A549 treated with AZD2906 at 1 μM for 4 hours (cell line): ENCODE measurements at places on chromosomes 4 and X. TPM values are rescaled to one million over a fixed set of nuclear protein-coding genes. Genes with fewer than 3 reads are reported as not detected.

TRIML2 gene
- total RNA-seq, result 30.7 to 47.1 TPM (median 37.1 TPM) in 5 replicates

USP17L30 gene
- not detected in 5 replicates for total RNA-seq

FHDC1 gene
- total RNA-seq, result 0.88 to 1.1 TPM (median 0.95 TPM) in 5 replicates

MFSD8 gene
- total RNA-seq, result 11.6 to 13.2 TPM (median 13.0 TPM) in 5 replicates

GLUD2 gene
- total RNA-seq, result 2.0 to 2.4 TPM (median 2.3 TPM) in 5 replicates

EREG gene
- total RNA-seq, result 8.7 to 12.4 TPM (median 10.5 TPM) in 5 replicates

COL4A6 gene
- 14.2 to 16.1 TPM (median 15.0 TPM) in 5 replicates for total RNA-seq

SERPINA7 gene
- total RNA-seq, result not detected in 5 replicates

SATL1 gene
- total RNA-seq, result not detected in 5 replicates

SPANXA1 gene
- 0.17 to 0.24 TPM in 2 of 5 replicates, not detected in the others for total RNA-seq

ASB9 gene
- total RNA-seq, result 20.2 to 26.5 TPM (median 21.5 TPM) in 5 replicates

AKAP4 gene
- total RNA-seq, result 0.14 TPM in 1 of 5 replicates, not detected in the others

STATH gene
- not detected in 5 replicates for total RNA-seq

POU3F4 gene
- not detected in 5 replicates for total RNA-seq

CAPN6 gene
- not detected in 5 replicates for total RNA-seq

PAGE4 gene
- total RNA-seq, result not detected in 5 replicates

C1GALT1C1 gene
- 29.0 to 36.4 TPM (median 32.5 TPM) in 5 replicates for total RNA-seq

MAMLD1 gene
- total RNA-seq, result 6.2 to 7.1 TPM (median 6.4 TPM) in 5 replicates

BRS3 gene
- total RNA-seq, result not detected in 5 replicates

TEX13C gene
- total RNA-seq, result not detected in 5 replicates

HTATSF1 gene
- 47.8 to 67.6 TPM (median 52.3 TPM) in 5 replicates for total RNA-seq

NDUFB11 gene
- 136 to 184 TPM (median 169 TPM) in 5 replicates for total RNA-seq

TSPAN7 gene
- total RNA-seq, result 2.0 to 3.0 TPM (median 2.7 TPM) in 5 replicates

DDIT4L gene
- total RNA-seq, result 0.09 to 0.61 TPM (median 0.26 TPM) in 5 replicates

NAP1L3 gene
- total RNA-seq, result 0.32 to 0.38 TPM (median 0.35 TPM) in 5 replicates

ABLIM2 gene
- total RNA-seq, result 4.9 to 10.3 TPM (median 7.8 TPM) in 5 replicates

OTC gene
- not detected in 5 replicates for total RNA-seq

REELD1 gene
- not detected in 5 replicates for total RNA-seq

DCAF4L1 gene
- total RNA-seq, result 0.08 to 0.14 TPM (median 0.09 TPM) in 5 replicates

TMEM156 gene
- 16.6 to 22.5 TPM (median 20.0 TPM) in 5 replicates for total RNA-seq

PPP1R3F gene
- total RNA-seq, result 2.1 to 3.6 TPM (median 2.8 TPM) in 5 replicates

GPR143 gene
- 0.21 to 0.49 TPM (median 0.34 TPM) in 5 replicates for total RNA-seq

BEX2 gene
- 8.7 to 11.6 TPM (median 10.6 TPM) in 5 replicates for total RNA-seq

MAGEB18 gene
- not detected in 5 replicates for total RNA-seq

VCX3B gene
- not detected in 5 replicates for total RNA-seq

VEGFD gene
- 0.09 to 0.77 TPM (median 0.24 TPM) in 5 replicates for total RNA-seq

FANCB gene
- 2.3 to 3.6 TPM (median 2.7 TPM) in 5 replicates for total RNA-seq

ETNPPL gene
- 0.05 to 0.07 TPM in 2 of 5 replicates, not detected in the others for total RNA-seq

PRRG3 gene
- total RNA-seq, result not detected in 5 replicates

ATP7A gene
- total RNA-seq, result 3.0 to 4.1 TPM (median 3.5 TPM) in 5 replicates
